ENCODE measurements at places on chromosomes 5 and 9. TPM values are rescaled to one million over a fixed set of nuclear protein-coding genes. Genes with fewer than 3 reads are reported as not detected.

Gene TMEM174
- not detected for total RNA-seq

Gene IFNB1
- total RNA-seq: 0.77 TPM

Gene BTNL3
- total RNA-seq: not detected

Gene F12
- 2.8 TPM for total RNA-seq

Gene EIF4E1B
- total RNA-seq: not detected

Gene NDUFS4
- total RNA-seq: 74.7 TPM

Gene PAEP
- total RNA-seq: 11.0 TPM

Gene CBY3
- 0.36 TPM for total RNA-seq

Gene PCDHB14
- total RNA-seq: not detected

Gene SPATA31E1
- not detected for total RNA-seq
